ENCODE measurements at places on chromosomes 13 and 19.

DNA sequence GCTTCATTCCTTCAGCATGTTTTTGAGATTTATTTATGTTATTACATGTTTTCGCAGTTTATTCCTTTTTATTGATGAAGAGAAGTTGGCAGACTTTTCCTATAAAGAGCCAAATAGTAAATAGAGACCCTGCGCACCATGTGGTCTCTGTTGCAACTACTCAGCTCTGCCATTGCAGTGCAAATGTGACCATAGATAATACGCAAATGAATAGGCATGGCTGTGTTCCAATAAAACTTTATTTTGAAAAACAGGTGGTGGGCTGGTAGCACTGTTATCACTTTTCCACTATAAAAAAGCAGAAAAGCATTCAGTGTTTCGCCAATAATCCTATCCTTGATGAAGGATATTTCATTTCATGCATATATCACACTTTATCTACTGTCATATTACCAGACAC, 95.0 kb downstream of the DNAJC3 start:
- no peak for DNase-seq

DNA sequence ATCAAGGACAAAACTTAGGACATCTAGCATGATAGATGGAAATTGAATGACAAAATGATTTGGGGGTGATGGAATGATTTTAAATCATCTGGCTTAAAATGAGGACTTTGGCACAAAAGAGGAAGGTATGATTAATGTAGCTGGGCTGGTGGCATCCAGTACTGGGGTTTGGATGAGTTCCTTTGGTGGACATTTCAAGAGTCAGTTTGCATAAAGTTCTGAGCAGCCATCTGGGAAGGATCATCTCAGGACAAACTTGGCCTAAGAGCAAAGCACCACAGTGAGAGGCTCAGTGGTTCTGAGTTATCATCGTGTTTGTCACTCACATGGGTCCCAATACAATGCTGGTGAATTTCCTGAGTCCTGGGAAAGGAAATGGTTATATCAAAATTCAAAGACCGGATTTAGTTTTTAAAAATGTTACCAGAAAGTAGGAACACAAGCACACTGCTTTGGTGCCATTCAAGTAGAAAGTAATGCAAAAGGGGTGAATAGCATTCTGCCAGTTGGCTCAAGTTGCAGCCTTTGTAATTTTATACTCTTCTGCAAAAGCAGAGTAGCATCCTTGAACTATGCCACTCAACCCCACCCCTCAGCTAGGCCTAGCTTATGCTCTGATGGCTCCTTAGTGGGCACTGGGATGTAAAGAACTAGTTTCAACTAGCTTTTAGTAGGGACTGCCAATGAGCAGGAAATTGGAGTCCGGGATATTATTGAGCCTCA, 219.0 kb downstream of the COG6 start:
- DNase-seq = no peak

DNA sequence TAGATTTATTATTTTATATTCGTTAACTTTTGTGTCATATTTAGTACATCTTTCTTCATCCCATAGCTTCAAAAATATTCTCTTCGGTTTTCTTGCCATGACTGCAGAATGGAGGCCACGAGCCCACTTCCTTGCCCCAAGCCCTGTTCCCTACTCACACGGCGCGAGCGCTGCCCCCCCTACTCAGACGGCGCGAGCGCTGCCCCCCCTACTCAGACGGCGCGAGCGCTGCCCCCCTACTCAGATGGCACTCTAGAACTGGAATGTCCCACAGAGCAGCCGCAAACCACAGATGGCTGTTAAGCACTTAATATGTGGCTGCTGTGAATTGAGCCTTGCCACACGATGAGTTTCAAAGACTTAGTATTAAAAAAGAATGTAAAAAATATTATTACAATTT, 102.2 kb upstream of the PEG3 start:
- DNase-seq = no peak

GRCh38 chr13:23715762-23716235, 145.6 kb downstream of the TNFRSF19 start:
- DNase-seq = no peak

Data from inflammatory macrophage (primary cell).